Suppressor macrophage treated with lipopolysaccharide for 1 hour (primary cell): ENCODE measurements at places on chromosomes 12 and 14.

DNA sequence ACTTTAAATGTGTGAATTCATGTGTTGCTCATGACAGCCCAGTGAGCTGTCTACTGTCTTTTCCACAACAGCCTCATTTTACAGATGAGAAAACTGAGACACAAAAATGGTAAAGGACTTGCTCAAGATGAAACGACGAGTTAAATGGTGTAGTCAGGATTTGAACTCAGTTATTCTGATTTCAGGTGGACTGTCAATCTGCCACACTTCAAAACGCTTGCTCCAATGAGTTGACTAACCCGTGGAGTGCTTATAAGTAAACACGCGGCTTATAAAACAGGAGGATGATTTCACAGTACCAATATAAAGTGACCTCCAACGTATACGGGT lies 652 bp upstream of the POLE2 start:
- DNase-seq = no peak

- DNase-seq = no peak
Measured at GRCh38 chr14:73713206-73713802, 880 bp downstream of the PNMA1 start.

DNA sequence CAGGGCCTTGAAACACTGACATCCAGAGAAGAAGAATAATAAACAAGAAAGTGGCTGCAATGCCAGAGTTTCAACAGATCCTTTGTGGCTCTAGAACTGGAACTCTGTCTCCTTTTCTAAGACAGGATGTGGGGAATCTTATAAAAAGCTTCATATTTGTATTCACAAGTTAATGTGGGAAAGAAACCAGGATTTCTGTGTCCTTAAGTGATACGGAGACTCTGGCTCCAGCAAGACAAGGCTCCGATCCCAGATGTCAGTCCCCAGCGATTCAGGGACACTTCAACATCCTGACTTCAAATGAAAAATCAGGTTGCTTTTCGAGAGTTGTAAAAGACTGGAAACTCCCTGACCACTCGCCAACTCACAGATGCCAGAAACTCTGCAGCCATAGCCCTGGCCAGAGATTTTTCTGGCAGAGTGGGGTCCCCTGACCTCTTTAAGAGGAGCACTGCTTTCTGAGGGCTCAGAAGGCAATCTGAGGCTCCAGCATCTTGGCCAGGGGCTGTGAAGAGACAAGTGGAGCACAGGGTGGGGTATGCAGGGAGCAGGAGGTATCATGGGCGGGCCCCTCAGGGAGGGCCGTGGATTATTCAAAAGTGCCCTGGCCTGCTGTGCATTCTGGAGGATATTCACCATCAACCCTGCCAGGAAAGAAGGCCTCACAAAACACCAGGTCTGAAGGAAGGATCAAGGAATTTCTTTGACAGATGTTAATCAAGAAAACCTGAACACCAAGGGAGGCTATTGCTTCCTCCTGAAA lies 53.3 kb downstream of the TMX1 start:
- DNase-seq = no peak

DNA sequence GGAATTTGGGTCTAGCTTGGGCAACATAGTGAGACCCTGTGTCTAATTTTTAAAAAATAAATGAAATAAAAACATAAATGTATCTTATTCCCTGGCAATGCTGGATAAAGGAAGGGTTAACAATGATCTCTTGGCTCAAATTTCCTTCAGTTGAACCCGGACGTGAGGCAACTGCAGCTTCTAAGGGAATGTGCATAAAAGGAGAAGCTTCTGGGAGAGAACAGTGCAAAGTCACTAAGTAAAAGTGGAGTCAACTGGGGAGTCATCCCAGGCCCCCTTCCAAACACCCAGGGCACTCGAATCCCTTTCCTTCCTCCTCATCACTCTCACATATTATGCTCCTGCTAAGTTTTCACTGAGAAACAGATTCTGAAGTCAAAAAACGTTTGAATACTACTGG lies 147.3 kb downstream of the PPM1H start:
- peak; percentile 44 for DNase-seq

GRCh38 chr12:64631197-64631596 lies 20.9 kb downstream of the RASSF3 start:
- DNase-seq = peak; percentile 29

DNA sequence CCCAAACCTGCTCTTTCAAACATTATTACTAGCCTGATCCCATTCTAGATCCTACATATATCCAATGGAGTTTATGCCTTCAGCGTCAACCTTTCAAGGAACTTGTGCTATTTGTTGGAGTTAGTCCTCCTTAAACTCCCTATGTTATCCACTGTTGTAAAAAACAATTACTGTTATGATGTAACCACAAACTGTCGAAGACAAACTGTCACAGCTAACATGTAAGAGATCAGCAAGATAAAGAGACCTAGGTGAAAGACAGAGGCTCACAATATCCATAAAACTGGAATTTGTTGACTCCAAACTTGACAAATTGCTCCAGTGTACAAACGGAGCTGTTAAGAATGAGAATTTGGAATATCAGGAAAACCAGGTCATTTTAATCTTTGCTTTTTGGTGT lies 70.7 kb downstream of the CDK17 start:
- no peak for DNase-seq

DNA sequence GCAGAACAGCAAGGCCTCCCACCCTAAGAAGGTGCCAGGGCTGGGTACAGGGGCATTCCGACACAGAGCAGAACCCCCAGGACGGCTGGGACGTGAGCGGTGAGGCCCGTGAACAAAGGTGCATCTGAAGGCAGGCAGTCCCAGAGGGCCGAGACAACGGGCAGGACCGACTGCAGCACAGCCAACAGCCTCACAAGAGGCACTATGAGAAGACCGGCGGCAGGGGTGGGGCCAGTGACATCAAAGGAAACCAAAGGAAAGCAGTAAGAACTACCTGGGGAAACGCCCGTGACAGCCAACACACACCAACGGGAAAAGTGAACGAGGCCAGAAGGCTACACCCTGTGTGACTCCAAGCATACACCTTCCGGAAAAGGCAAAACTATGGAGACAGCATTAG lies 9.1 kb downstream of the BTBD6 start:
- DNase-seq = no peak

DNA sequence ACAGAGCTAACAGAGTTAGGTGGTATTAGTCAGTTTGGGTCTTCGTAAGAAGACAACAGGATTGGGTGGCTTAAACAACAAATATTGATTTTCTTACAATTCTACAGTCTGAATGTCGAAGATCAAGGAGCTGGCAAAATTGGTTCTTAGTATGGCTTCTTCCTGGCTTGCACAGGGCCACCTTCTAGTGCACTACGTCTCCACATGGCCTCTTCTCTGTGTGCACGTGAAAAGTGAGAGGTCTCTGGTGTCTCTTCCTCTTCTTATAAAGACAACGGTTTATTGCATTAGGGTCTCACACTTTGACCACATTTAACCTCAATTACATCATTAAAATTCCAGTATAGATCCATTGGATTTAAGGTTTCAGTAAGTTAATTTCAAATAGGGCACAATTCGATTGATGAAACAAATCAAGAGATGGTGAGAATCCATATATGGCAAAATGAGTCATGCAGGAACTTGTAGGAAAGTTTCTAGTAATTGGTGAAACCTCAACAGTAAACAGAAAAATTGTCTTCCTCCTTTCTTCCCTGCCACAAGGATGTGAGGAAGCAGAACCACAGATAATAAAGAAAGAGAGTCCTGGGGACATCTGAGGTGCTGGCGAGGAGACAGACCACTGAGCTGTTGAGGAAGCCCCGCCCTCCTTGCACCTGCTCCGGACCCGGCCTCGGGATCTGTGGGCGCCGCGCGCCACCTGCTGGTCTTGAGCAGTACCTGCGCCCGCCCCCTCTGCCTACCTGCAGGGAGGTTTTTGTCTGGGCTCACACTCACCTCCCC lies 846.7 kb downstream of the TMEM121 start:
- DNase-seq = peak; percentile 51

- peak; percentile 32 for DNase-seq
Measured at GRCh38 chr14:28756884-28757570, 9.6 kb upstream of the FOXG1 start.

GRCh38 chr12:54479421-54479820 lies 6.0 kb upstream of the GTSF1 start:
- DNase-seq = no peak

DNA sequence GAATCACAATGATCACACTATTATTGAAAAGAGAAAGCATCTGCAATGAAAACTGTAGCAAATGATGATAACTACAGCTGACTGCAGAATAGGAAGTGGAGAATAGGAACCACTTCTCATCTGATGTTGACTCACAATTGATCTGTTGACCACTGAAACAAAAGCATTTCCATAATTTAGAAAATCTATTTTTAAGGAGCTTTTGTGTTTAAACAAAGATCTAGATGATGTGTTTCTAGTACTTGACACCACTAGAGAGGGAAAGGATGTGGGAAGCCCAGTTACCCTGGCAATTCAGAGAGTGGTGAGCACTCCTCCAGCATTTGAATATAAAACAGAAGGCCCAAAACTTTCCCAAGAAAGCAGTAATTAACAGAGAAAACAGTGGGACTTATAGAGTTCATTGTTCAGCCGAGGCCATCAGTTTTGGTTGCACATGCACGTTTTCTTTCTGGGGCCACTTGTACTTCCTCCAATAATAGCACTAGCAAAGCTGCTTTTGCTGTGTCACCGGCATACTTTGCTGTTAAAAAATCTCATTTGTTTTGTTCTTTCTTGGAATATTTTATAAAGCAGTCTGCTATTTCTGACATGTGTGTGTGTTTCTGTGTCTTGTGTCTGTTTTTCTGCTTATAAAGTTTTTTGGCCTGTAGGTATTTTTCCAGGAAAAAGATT lies 76.1 kb upstream of the HECTD1 start:
- peak; percentile 75 for DNase-seq

GRCh38 chr12:116508145-116509121 lies 50.7 kb upstream of the MAP1LC3B2 start:
- peak; percentile 77 for DNase-seq
